ENCODE measurements at places on chromosomes 4 and X.

- no peak for DNase-seq
Measured at GRCh38 chr4:26931966-26932365, 71.3 kb downstream of the STIM2 start.

DNA sequence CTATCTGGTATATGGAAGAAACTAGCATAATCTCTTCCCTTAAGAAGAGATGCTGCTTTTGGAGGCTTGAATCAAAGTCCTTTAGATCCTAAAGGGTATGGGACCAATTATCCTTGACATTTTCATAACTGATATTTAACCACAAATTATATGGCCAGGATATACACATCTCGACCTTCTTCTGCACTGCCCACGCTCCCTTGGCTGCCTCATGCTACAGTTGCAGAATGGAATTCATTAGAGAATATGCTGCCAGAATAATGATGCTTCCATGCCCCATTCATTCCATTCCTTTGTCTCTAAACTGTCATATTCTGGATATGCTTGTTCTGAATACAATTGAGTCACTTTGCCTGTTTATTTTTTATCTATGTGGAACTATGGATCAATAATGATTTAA lies 157.1 kb upstream of the PACRGL start:
- DNase-seq = no peak

GRCh38 chr4:176856421-176856820 lies 63.7 kb upstream of the VEGFC start:
- DNase-seq = no peak

DNA sequence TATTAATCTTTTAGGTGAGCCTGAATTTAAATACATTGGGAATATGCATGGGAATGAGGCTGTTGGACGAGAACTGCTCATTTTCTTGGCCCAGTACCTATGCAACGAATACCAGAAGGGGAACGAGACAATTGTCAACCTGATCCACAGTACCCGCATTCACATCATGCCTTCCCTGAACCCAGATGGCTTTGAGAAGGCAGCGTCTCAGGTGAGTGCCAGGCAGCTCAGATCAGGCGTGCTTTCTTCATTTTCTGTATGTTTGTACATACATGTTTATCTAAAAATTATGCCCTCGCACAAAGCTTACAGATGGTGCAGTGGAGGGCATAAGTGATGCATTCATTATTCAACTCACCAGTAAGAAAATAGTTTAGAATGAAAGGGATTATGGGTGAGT lies 85.6 kb downstream of the CPE start:
- no peak for DNase-seq

- DNase-seq = no peak
Measured at GRCh38 chr4:109624536-109624935, 64.5 kb downstream of the MCUB start.

DNA sequence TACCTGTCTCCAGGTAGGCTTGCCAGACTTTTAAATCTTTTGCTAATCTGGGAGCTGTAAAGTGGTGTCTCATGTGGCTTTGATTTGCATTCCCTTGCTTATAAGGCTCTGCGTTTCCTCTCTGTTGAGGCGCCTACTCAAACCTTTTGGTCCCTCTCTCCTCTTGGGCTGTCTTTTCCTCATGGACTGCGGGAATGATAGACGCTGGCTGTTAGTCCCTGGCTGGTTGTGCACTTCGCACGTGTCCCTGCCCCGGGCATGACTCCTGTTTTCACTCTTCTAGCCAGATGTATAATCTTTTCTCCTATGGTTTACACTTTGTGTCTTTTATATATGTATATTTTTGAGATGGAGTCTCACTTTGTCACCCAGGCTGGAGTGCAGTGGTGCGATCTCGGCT lies 39.7 kb downstream of the RGS12 start:
- DNase-seq = no peak

- no peak for DNase-seq
Measured at GRCh38 chrX:39682778-39683177, 415.0 kb downstream of the BCOR start.

DNA sequence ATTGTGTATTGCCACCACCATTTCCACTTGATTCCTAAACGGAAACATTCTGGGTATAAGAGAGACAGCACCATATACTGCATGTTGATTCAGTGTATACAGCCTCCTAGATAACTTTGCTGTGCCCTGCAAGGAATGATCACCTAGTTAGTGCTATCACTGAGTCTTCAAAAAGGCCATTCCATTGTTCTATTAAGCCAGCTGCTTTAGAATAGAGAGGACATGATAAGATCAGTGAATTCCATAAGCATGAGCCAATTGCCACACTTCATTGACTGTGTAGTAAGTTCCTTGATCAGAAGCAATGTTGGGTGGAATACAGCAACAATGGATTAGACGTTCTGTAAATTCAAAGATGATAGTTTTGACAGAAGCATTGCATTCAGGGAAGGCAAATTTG lies 1047.3 kb downstream of the PCDH18 start:
- no peak for DNase-seq

GRCh38 chr4:27005905-27006590 lies 145.4 kb downstream of the STIM2 start:
- no peak for DNase-seq

DNA sequence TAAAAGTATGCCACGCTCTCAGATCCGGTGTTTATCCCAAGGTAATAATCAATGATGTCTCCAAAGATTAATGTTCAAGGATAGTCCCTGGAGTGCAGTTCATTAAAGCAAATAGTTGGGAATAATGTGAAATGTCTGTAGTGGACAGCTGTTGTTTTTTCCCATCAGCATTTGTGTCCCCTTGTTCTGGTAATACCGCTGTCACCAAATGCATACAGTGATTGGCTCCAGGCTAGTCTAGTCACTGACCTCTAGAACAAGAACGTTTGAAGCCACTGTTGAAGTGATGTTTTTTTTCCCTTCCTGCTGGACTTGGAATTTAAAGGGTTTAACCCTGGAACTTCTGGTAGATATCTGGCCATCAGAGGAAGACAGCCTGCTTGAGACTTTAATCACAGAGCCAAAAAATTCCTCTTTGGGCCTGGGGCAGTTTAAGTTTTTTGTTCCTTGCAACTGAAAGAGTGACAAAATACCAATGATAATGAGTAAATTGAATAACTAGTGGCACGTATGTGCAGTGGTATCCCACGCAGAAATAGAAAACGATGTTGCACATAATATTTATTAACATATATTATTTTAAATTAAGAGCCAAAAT lies 30.6 kb downstream of the HSD17B11 start:
- no peak for DNase-seq

DNA sequence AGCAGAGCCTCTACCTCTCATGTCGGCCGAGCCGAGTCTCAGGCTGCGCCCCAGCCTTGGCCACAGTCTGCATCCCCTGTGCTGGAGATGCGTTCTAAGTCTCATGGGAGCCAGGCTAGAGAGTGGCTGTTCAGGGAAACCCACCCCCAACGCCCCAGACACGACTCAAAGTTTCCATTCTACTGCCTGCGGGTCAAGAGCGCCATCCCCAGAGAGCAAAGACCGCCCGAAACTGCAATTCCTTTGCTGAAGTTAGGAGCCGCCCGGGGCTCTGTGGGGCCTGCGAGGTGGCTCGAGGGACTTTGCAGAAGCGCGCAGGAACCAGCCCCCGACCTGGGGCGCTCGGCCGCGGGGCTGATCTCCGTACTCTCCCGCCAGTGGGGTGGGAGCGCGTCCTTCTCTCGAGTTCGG lies 10.0 kb upstream of the ELF4 start:
- DNase-seq = no peak

DNA sequence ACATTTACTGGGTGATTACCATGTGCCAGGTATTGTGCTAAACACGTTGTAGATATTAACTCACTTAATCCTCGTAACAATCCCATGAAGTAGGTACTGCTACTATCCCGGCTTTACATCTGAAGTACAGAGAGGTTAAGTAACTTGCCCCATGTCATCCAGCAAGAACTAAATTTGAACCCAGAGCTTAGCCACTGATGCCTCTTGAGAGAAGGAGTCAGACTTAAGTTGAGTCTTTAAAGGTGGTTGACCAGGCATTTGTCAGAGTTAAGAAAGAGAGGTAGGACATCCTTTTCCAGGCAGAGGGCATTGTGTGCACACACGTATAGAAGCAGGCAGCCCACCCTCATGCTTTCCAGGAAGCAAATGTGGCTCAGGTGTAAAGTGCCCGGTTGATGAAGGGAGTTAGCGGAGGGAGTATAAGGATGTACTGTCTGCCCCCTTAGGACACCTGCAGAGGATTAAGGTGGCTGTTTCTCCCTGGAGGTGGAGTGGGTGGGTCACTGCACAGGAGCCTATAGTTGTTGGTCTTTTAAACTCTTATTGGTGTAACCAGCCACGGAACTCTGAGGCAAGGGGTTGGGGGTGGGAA lies 335 bp upstream of the CD38 start:
- DNase-seq = no peak

DNA sequence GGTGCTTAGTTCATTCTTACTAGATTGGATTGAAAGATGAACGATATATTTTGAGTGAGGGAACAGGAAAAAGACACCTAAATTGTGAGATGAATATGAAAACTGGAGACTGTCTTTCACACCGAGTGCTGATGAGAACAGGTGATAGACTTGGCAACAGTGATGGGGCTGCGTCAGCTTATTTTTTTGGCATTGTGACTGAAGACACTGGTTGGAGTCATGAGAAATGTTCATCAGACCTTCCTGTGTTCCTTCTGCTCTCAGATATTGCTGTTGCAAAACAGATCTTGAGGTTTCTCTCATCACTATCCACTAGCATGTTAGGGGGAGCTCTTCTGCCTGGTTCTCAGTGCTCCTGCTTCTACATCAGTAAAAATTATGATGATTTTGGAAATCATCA lies 124.2 kb upstream of the KCNIP4 start:
- DNase-seq = no peak

DNA sequence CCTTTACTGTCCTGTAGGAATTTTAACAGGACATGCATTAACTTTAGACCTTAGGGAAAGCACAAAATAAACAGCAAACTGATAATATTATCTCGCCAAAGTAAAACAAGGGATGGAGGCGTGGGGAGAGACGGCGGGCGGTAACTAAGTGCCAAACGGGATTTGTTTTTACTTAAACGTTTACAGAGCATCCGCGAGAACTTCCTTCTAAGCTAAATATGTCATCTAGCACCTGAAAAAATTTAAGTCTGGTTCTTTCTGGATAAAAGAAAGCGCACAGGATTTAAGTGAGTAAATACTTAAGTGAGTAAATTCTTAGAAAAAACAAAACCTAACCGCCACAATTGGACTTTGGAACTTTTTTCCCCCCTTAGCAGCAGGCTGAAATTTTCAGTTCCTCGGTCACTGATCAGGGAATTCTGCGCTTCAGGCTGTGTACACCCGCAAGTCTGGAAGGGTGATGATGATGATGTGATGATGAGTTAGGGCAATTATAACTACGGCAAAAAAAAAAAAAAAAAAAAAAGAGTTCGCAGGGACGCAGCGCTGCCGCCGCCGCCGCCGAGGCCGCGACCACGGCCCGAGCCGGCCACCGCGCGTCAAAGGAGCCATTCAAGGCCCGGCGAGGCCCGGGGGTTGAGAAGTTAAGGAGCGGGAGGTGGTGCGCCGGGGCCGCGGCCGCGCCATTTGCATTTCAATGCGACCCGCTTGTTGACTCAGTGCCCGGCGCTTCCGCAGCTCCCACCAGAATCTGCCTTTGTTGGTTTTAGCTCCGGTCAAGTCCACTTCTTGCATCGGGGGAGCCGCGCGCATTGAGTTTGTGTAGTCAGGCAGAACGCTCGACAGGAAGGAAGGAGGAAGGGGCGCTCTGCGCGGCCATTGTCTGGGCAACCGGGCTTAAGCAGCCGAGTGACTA lies 108.8 kb downstream of the SPRY1 start:
- no peak for DNase-seq

GRCh38 chrX:40148385-40149285 lies 50.9 kb upstream of the BCOR start:
- no peak for DNase-seq

GRCh38 chrX:76064825-76065224 lies 108.0 kb upstream of the PBDC1 start:
- DNase-seq = no peak

DNA sequence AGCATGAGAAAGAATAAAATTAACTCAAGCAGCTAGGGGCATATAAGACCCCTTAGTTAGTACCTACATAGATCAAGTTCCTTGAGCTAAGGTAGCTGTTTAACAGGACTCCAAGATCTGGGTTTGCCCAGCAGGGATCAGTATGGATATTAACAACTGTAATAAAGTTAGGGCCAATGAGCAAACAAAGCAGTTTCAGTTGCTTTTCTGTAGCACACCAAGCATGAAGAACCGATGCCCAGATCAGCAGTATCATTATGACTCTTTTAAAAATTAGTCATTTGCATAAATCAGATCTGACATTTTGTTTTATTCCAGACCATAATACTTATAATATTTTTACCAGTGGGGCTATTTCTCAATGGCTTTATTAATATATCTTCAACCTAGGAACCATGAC lies 80.9 kb downstream of the C4orf33 start:
- no peak for DNase-seq

GRCh38 chr4:83276299-83277040 lies 8.1 kb downstream of the COQ2 start:
- no peak for DNase-seq

- no peak for DNase-seq
Measured at GRCh38 chr4:61770456-61770855, 570.3 kb downstream of the ADGRL3 start.

DNA sequence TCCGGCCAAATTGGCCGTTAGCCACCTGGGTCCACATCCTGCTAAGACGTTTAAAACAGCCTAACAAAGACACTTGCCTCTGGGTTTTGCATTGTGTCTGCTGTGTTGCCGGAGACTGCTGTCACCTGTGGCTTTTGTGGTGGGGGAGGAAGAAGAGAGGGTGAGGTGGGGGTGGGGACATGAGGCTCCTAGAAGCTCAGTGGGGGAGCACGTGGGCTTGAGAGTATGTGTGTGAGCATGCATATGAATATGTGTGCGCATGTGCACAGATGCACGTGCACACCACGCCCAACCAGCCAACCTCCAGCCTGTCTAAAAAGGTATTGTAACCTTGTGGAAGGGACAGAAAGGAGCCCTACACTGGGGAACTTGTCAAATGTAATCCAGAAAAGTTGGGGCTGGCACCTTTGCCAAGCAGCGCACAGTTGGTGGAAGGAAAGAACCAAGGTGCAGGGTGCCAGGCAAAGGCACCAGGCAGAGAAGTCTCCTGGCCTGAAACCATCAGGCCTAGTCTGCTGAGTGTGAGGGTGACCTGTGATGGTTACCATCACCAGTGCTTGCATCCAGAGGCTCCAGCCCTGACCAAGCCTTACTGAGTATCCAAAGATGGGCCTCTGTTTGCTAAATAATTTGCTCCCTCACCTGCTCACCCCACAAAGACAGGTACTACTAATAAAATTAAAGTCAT lies 10.1 kb upstream of the SASH3 start:
- DNase-seq = peak; percentile 27

DNA sequence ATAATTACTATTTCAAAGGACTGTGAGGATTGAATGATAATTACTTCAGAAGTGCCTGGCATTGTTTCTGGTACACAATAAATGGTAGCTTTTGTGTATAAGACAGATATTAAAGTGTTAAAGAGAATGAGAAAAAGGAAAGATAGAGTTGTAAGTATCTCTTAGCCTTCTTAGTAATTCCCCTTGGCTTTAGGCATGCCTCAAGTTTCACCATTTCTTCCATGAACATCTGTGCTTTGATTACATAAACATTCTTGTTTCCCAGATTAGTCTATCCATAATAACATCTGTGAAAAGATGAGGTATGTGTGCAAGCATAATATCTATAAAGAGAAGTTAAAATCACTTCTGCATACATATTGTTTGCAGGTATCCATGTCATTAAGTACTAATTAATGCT lies 230.9 kb upstream of the TEX13A start:
- DNase-seq = no peak
